ENCODE measurements at places on chromosomes 13 and 19.

DNA sequence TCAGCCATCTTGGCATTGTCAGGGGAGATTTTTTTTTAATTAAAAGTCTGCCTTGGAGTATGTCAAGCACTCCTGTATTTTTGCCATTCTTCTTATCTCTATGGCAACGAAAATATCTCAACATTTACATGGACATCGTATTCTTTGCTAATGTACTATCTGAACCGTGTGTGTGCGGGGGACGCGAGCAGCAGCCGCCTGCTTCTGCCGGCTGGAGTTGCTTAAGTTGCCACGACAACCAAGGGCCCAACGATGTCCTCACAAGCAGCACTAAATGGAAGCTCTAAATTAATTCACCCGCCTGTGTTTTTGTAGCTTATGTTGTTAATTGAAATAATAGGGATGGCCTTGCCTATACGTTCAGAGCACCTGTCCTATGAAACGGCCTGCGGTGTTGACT, 309.5 kb downstream of the TEX29 start:
- DNase-seq, result no peak

GRCh38 chr13:41465898-41466320, 8.6 kb downstream of the RGCC start:
- no peak for DNase-seq

GRCh38 chr13:79392882-79393563, 13.0 kb downstream of the RBM26 start:
- DNase-seq, result no peak

DNA sequence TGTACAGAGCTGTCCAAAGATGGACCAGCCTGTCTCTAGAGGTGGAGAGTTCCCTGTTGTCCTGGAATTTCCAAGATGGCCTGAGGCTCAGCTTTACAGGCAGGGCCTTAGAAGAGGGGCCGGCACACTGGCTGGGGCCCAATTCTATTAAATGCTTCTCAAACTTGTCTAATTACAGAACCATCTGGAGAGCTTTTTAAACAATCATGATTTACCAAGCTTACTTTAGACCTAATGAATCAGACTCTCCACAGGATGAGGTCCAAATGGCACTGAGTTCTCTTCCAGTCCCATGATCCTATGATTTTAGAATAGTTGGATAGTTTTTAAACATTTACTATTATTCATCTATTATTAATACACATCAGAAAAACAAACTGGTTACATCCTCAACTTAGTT, 123.5 kb downstream of the DNAJC3 start:
- no peak for DNase-seq
